Retina (tissue), 1 donor: ENCODE measurements at places on chromosomes 3 and 15.

GRCh38 chr3:40201770-40202169 lies 107.7 kb upstream of the EIF1B start:
- DNase-seq: no peak

- DNase-seq: no peak
These were observed 292.3 kb downstream of the KBTBD8 start for GRCh38 chr3:67290438-67290837.

- DNase-seq: no peak
These were observed 174.3 kb downstream of the KLF13 start for GRCh38 chr15:31500766-31501449.

DNA sequence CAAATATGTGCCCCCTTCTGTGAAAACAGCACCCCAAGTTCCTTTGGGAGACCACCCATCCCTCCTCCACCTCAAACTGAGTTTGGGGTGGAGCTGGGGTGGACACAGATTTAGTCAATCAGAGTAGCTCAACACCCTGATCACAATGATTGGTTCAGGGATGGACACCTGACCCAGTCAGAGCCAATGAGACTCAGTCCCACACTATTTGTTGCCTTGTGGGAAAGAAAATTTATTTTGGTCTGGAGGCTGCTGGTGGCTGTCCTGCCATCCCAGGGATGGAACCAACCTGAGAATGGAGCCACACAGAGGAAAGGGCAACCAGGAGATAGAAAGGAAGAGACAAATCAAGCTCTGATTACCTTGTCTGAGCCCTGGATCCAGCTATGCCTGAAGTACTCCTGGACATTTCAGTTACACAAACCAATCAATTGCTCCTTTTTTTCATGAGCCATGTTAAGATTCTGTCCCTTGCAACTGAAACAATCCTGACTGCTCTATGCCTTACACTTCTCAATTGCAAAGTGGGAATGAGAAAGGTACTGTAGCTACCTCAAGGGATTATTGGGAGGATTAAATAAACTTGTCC lies 10.6 kb downstream of the DNASE1L3 start:
- DNase-seq: no peak

DNA sequence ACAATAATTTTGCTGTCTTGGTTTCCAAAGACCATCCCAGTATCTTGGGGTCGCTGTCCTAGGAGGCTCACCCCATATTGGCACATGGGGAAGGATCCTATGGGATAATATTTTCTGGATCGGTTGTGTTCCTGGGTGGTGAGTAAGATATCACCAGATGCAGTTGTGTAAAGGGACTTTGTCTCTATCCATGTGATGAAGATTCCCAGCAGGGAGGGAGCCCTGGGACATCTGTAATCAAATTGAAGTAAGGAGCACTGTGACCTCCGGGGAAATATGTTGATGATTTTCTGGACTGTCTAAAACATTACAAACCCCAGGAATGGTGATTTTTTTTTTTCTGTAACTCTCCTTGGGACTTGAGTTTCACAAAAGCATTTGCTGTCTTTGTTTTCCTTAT lies 36.2 kb upstream of the LRTM1 start:
- DNase-seq: no peak

- DNase-seq: no peak
These were observed 23.1 kb downstream of the DCUN1D1 start for GRCh38 chr3:182957226-182957625.

DNA sequence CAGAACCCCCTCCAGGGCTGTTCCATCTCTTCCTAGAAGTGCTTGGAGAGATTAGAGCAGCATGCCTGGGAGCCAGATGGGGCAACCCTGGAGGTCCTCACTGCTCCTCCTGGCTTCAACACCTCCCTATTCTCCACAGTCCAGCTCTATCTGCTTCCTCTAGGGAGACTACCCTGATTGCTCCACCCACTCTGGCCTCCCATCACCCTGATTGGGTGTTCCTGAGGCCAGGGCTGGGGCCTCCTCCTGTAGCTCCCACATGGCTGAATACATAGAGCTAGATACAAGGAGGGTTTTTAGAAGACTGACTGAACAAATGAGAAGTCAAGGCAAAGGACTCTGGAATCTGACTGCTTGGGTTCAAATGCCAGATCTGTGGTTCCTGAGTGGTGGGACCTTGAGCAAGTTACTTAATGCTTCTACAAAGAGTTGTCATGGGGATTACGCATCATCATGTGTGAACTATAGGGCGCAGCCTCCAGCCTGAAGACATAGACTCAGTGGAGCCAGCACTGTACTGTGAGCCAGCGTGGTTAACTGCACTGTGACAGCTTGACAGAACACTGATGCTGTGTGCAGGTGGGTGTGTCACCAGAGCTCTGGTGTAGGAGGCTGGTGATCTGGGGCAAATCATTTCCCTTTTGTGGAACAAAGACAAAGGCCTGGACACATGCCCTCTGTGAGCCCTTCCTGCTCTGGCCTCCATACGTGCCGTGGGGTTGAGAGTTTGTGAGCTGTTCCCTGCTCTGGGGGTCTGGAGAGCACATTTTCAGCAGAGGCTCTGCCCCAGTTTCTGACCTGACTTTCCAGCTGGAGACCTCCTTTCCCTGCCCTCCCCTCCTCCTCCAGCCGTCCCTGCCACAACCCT lies 74.8 kb downstream of the SCN5A start:
- DNase-seq: peak; percentile 25

- no peak for DNase-seq
These were observed 1.9 kb downstream of the LOXL1 start for GRCh38 chr15:73928241-73928579.

DNA sequence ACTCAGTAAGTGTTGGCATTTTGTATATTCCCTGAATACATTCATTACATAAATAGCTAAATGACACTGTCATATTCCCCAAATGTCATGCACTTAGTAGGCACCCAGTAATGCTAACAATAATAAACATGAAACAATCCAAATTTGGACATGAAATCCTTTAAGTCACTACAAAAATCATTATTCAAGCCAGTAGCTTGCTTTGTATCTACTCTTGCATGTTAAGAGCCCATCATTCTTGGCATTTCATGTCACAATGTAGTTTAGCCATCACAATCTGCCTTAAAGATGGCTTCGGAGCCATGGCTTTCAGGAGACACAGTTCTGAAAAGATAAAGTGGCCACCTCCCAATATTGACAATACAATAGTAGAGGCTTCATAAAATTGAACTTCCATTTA lies 32.9 kb upstream of the TM4SF4 start:
- DNase-seq: no peak

GRCh38 chr15:96261575-96262034 lies 68.9 kb upstream of the NR2F2 start:
- no peak for DNase-seq

- DNase-seq: no peak
These were observed 68.0 kb upstream of the ADPGK start for GRCh38 chr15:72851586-72851985.

- DNase-seq: no peak
These were observed 41.0 kb upstream of the GP5 start for GRCh38 chr3:194439881-194440550.

DNA sequence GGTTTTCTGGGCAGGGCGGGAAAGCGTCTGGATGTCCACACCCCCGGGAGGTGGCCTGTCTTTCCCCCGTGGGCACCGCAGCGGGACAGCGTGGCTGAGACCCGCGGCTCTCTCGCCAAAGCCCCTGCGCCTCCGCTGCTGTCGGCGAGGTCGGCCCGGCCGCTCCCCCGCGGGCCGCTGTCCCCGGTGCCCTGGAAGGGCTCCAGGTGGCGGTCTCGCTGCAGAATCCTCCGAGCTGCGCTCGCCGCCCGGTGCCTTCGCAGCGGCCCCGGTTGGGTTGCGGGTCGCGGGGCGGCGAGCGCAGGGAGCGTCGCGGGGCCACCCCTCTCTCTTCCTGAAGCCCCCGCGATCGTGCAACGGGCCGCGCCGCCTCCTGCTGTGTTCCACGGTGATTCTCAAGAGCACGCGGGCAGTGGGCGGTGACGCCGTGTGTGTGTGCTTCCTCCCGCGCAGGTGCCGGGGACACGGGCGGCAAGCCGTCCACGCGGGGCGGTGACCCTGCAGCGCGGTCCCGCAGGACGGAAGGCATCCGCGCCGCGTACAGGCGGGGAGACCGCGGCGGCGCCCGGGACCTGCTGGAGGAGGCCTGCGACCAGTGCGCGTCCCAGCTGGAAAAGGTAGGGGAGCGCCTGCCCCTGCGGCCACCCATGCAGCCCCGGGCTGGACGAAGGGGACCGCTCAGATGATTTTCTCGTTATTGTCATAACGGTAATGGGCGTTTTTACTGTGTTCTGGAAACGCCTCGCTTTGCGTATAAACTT lies 54.4 kb downstream of the LRRK1 start:
- peak; percentile 82 for DNase-seq

GRCh38 chr3:116947148-116947547 lies 237.6 kb downstream of the TUSC7 start:
- DNase-seq: no peak

DNA sequence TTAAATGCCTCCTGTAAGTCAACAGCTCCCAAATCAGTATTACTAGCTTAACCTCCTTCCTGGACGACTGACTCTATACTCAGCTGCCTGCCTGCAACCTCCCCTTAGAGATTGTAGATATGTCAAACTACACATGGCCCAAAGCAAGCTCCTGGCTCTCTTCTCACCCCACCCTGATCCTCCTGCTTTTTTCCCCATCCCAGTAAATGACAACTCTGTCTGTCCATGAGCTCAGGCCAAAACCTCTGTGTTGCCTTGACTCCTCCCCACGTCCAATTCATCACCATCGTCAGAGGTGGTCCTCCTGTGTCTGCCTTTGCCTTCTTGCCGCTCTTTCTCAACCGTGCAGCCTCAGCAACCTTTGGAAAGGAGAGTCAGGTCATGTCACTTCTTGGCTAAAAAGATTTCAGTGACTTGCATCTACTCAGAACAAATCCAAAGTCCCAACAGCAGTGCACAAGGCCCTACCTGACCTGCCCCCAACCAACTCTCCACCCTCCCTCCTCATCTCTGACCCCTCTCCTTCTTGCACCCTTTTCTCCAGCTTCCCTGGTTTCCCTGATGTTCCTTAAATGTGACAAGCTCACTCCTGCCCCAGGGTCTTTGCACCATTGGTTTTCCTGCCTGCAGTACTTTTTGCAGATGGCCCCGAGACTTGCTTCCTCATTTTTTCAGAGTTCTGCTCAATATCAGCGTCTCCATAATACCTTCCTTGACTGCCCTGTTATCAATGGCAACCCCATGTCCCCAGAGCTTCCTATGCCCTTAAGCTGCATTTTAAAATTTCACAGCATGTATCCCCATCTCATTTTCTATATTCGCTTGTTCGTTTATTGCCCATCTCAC lies 52.8 kb downstream of the LSM3 start:
- no peak for DNase-seq

DNA sequence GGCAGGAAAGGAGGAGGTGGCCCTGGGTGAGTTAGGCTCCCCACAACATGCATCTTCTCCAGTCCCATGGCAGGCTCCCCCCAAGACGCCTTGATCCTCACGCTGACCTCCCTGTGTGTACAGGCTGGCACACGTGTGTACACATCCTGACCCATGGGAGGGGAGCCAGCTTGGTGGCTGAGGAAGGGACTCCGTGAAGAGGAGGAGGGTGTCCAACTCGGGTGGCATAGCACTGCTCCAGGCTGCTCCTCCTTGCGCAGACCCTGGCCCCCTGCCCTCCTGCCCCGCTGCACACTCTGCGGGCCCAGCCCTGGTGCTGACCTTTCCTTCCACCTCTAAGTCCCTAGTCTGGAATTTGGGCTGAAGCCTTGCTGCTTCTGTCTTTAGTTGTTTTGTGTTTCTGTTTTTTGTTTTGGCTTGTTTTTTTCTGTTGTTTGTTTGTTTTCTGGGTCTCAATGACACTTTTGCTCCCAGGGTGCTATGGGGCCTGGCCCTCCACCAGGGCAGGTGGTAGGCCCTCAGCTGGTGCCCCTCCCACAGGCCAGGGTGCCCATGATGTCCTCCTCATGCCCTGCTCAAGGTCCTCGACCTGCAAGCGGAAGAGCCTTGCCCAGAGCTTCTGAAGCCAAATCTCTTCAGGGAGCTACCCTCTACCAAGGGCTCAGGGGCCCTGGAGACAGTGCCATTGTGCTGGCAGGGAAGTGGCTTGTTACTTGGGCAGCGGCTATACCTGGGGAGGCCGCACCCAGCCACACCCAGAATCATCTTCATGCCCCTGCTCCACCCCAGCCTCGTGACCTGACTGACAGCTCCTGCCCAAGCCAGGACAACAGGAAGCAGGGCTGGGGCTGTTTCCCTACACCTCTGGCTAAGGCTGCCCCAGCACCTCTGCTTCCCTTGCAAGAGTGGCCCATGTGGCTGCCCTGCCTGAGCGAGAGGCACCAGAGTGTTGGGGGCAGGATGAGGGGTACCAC lies 5.1 kb downstream of the EPHB3 start:
- no peak for DNase-seq

DNA sequence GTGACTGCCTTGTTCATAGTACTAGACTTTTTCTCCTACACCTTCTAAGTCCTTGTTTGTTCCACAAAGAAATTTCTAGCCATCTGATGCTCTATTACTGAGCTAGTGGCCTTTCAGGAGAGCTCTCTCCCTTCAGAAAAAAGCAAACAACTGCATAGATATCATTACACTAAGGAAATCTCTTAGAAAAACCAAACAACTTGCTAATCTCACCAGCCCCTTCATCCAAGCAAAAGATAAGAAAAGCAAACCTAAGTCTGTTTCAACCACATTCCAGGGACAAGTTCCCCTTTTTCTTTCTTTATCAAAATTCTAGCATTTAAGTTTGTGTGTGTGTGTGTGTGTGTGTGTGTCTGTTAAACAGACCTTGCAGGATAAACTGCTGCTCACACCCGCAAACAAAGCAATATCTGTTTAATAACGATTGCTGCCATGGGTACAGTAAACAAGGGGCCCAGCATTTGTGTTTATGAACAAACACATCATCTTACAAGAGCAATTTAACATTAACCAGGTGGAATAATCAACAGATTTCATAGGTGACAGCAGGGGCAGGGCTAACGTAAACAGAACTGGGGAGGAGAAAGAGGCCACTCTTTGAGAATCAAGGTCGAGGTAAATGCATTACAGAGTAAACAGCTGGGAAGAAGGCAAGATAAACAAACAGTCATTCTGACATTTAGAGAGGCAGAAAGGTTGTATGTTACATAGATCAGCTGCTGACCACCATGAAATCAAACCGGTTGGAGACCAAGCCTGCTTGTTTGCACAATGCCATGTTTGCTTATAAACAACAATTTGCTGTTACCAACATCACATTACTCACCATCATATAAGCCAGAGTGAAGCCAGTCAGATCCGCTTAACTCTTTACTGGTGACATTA lies 375.1 kb downstream of the FOXP1 start:
- DNase-seq: no peak

DNA sequence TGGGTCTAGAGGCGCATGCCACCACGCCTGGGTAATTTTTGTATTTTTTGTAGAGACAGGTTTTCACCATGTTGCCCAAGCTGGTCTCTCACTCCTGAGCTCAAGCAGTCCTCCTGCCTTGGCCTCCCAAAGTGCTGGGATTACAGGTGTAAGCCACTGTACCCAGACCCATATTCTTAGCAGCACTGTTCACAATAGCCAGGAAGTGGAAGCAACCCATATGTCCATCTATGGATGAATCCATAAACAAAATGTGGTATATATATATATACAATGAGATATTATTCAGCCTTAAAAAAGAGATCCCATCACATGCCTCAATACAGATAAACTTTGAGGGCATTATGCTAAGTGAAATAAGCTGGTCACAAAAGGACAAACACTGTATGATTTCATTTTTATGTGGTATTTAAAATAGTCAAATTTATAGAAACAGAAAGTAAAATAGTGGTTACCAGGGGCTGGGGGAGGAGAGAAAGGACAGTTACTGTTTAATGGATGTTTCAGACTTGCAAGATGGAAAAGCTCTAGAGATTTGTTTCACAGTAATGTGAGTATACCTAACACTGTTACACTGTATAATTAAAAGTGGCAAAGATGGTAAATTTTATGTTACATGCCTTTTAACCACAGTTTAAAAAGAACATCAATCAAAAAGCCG lies 35.7 kb upstream of the GRAMD1C start:
- no peak for DNase-seq

GRCh38 chr3:41286305-41286704 lies 87.0 kb downstream of the CTNNB1 start:
- DNase-seq: no peak
